Breast epithelium (tissue), 4 donors: ENCODE measurements at places on chromosomes 11 and 22. TPM values are rescaled to one million over a fixed set of nuclear protein-coding genes. Genes with fewer than 3 reads are reported as not detected.

DNA sequence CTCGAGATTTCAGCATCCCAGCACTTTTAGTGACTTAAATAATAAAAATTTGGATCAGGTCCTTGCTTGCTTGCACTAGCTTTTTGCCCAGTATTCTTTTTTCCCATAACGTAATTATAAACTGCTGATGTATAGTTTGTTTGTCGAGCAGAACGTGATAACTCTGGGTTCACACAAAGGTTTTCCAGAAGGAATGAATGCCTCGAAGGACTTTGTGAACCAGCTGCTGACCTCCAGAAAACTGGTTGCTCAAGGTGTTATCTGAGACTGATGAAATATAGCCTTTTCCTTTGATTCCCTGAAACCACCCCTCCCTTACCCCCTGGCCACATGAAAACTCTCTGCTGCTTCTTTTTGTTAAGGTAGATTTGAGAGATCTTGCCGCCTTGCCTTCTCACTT lies 229.1 kb upstream of the CARD18 start:
- H3K4me3 ChIP-seq: no peak overlapping the region
- H3K27me3 ChIP-seq: no peaks in the 10 kb centered on the region
- H3K36me3 ChIP-seq: no peaks in the 10 kb centered on the region
- H3K4me1 ChIP-seq: no peaks in the 10 kb centered on the region

DNA sequence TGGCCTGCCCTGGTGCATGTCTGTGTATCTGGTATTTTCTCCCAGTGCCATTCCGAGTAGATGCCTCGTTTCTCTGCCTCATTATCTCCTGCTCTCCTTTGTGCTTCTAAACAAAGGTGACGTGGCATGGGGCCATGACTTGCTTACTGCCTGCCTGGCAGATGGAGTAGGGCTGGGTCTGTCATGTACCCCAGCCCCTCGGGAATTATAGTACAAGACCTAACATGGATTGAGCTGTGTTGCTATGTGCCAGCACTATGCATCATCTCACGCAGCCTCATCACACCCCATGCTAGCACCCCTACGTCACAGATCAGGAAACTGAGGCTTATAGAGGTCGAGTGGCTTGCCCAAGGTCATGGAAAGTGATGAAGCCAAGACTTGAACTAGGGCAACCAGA lies 88.1 kb downstream of the GALNT18 start:
- H3K27ac ChIP-seq: no peak overlapping the region
- no peaks in the 10 kb centered on the region for H3K27me3 ChIP-seq

- H3K27ac ChIP-seq: peak within 1 kb of the TSS; percentile 98
- H3K36me3 ChIP-seq: no peaks in the 10 kb centered on the region
- peak within 1 kb of the TSS; percentile 88 for H3K4me3 ChIP-seq
- H3K4me1 ChIP-seq: peaks cover 6% of the 10 kb centered on the region
- no peaks in the 10 kb centered on the region for H3K27me3 ChIP-seq
Measured at GRCh38 chr11:62831520-62832335, at the start of gene STX5. Gene STX5, minus strand, starts transcription at chr11:62832051. Its CDS starts 808 bp downstream, at chr11:62831243.

- no peaks in the 10 kb centered on the region for H3K36me3 ChIP-seq
- H3K27me3 ChIP-seq: no peaks in the 10 kb centered on the region
- H3K4me1 ChIP-seq: no peaks in the 10 kb centered on the region
- DNase-seq: no peak
Measured at GRCh38 chr11:77436506-77436905, 37.4 kb downstream of the PAK1 start.

DNA sequence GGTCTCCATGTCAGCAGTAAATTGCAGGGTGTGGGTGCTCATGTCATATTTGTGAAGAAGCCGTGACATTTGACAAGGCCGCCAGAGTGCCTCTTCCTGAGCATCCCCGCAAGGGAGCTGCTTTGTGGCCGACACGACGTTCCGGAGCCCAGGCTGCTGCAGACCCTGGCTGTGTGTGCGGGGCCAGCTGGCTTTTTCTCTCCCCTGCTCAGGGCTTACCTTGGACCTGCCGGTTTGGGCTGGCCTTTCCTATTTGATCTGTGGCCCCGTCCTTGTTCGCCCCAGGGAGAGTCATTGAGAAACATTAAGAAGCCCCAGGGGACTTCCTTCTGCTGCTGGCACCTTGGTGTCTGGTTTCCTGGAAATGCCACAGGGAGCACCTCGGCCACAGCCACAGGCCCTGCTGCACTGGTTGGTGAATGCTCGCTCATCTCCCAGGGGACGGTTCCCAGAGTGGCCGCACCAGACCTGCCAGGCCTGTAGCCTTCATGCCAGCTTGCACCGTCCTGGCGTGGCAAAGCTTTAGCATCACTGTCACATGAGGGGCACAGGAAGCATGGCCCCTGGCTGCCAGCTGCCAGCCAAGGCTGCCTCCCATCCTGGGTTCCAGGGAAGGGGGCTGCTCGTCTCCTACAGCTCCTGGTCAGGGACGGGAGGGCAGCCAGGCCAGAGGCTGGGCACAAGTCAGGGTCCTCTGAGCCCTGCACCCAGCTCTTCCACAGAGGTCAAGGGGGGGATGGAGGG lies 5.4 kb downstream of the GRK2 start:
- peak overlapping the region; percentile 92 for H3K27ac ChIP-seq
- H3K4me1 ChIP-seq: peaks cover 70% of the 10 kb centered on the region
- H3K4me3 ChIP-seq: no peak overlapping the region
- no peaks in the 10 kb centered on the region for H3K36me3 ChIP-seq

- no peak overlapping the region for H3K4me3 ChIP-seq
- peaks cover 52% of the 10 kb centered on the region for H3K27me3 ChIP-seq
- H3K4me1 ChIP-seq: no peaks in the 10 kb centered on the region
- no peaks in the 10 kb centered on the region for H3K36me3 ChIP-seq
- no peak for DNase-seq
Measured at GRCh38 chr11:1218788-1219445, 3.9 kb upstream of the MUC5B start.

- no peak for DNase-seq
- no peaks in the 10 kb centered on the region for H3K36me3 ChIP-seq
- no peaks in the 10 kb centered on the region for H3K4me1 ChIP-seq
- no peaks in the 10 kb centered on the region for H3K27me3 ChIP-seq
- H3K27ac ChIP-seq: no peak overlapping the region
Measured at GRCh38 chr11:19853016-19853415, 140.4 kb downstream of the NAV2 start.

GRCh38 chr11:11620173-11620920 lies 1.5 kb downstream of the GALNT18 start:
- no peak overlapping the region for H3K27ac ChIP-seq
- H3K4me1 ChIP-seq: no peaks in the 10 kb centered on the region
- H3K4me3 ChIP-seq: peak overlapping the region; percentile 76
- DNase-seq: peak; percentile 32

DNA sequence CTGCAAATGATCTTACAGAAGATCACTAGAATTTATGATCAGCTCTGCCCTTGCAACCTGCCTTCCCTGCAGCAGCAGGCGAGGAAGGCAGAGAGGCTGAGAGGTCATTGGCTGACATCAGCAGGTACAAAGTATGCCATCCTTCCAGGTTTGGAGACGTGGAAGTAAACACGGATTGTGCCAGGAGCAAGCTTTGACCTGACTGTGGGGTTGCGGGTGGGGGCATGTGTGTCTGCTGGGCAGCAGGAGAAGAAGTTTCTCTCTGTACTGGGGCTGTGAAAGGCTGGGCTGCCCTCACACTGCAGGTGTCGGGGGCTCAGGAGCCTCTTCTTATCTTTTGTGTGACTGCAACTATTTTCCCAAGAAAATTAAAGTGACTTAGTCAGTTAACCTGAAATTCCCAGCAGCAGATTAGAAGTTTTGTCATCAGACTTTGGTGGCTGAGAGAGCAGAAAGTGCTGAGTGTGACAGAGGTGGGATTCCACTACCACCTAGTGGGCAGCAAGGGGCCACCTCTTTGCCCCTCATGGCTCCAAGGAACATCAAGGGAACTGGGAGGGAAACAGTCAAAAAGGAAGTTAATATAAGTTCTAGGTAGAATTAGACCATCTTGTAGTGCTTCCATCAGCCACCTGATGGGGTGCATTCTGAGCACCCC lies 565.9 kb downstream of the ETS1 start:
- H3K4me1 ChIP-seq: no peaks in the 10 kb centered on the region
- no peak overlapping the region for H3K4me3 ChIP-seq
- no peak for DNase-seq
- H3K27me3 ChIP-seq: no peaks in the 10 kb centered on the region
- H3K27ac ChIP-seq: no peak overlapping the region
- H3K36me3 ChIP-seq: no peaks in the 10 kb centered on the region

DNA sequence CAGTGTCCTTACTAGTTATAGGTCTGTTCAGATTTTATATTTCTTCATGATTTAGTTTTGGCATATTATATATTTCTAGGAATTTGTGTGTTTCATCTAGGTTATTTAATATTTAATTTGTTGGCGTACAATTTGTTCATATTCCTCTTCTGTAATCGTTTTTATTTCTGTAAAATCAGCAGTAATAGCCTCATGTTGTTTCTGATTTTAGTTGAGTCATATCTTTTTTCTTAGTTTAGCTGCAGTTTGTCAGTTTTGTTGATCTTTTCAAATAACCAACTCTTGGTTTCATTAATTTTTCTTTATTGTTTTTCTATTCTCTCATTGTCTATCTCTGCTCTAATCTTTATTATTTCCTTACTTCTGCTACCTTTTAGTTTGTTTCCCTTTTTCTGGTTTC lies 20.3 kb downstream of the GLB1L2 start:
- no peak overlapping the region for H3K27ac ChIP-seq
- DNase-seq: no peak
- H3K4me3 ChIP-seq: no peak overlapping the region

DNA sequence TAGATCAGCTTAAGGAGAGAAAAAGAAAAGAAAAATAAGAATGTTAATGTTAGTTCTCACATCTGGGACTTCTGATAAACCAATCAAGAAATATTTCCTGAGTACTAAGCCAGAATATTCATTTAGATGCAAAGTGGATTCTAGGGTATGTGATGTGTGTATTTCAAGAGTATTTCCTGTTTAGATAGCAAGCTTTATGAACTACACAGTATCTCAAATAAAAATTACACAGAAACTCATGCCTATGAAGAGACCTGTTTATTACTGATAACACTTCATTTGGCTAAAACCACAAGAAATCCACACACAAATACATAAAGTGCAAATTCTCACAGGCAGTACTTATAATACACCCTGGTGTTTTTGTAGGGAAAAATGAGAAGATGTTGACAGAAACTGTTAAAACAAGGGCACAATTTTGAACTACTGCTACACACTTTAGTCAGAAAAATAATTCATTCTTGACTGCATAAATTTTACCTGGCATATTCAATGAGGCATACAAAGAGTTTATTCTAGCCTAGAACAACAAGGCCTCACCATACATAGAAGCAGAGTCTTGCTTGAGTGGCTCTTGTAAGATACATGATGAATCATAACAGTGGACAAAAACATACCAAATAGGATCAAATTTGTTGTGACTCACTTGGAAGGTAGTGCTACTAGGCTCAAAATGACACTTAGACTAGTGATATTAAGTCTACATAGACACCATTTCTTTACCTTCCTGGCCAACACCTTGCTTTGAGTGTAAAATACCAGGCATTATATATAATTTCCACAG lies 18.8 kb upstream of the P4HA3 start:
- no peaks in the 10 kb centered on the region for H3K27me3 ChIP-seq
- no peak for DNase-seq
- H3K4me1 ChIP-seq: no peaks in the 10 kb centered on the region
- no peaks in the 10 kb centered on the region for H3K36me3 ChIP-seq
- no peak overlapping the region for H3K4me3 ChIP-seq

DNA sequence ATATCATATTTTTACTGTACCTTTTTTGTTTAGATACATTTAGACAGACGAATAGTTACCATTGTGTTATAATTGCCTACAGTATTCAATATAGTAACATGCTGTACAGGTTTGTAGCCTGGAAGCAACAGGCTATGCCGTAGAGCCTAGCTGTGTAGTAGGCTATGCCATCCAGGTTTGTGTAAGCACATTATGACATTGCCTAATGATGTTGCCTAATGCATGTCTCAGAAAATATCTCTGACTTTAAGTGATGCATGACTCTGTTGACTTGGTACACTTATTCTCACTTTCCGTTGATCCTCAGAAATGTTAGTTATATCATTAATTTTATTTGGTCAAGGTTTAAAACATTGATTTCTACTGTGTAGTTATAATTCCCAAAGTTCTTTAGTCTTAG lies 39.9 kb downstream of the OR2AT4 start:
- H3K36me3 ChIP-seq: no peaks in the 10 kb centered on the region
- DNase-seq: no peak
- no peak overlapping the region for H3K4me3 ChIP-seq
- no peaks in the 10 kb centered on the region for H3K27me3 ChIP-seq
- H3K4me1 ChIP-seq: no peaks in the 10 kb centered on the region
- H3K27ac ChIP-seq: no peak overlapping the region

DNA sequence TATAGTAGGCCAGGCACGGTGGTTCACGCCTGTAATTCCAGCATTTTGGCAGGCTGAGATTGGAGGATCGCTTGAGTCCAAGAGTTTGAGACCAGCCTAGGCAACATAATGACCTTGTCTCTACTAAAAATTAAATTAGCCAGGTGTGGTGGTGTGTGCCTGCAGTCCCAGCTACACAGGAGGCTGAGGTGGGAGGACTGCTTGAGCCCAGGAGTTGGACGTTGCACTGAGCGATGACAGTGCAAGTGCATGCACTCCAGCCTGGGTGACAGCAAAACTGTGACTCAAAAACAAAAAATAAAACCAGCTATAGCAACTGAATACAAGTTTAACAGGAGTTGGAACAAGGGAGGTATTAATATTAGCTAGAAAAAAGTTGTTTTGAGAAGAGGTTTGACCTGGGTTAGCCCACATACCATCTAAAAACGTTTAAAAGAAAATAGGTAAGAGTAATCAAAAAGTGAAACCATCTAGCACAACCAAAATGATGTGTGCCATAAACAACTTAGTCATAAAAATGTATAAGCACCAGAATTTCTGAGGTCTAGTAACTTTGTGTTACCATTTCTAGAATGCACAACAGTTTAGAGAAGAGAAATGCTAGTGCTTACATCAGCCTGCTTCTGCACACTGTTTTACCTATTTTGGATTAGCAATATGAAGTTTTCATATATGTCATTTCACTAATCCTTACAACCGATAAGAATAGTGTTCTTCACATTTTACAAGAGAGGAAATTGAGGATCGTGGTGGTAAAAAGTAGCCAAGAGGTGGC lies 26.5 kb downstream of the NARS2 start:
- H3K4me3 ChIP-seq: no peak overlapping the region
- no peak for DNase-seq
- no peaks in the 10 kb centered on the region for H3K4me1 ChIP-seq
- H3K27ac ChIP-seq: no peak overlapping the region
- peaks cover 3% of the 10 kb centered on the region for H3K36me3 ChIP-seq
- H3K27me3 ChIP-seq: no peaks in the 10 kb centered on the region

DNA sequence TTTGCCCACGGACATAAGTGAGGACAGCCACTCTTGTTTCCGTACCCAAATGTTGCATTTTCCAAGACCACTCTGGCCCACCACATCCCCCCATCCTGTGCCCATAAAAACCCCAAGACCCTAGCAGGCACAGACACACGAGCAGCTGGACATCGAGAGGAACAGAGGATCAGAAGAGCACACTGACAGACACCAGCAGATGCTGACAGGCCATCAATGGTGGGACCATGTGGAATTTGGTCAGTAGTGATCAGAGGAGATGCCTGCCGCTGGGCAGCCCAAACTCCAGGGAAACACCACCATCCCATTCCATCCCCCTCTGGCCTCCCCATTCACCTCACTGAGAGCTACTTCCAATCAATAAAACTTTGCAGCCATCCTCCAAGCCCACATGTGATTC lies 87.0 kb downstream of the DLG2 start:
- H3K27ac ChIP-seq: no peak overlapping the region
- no peaks in the 10 kb centered on the region for H3K4me1 ChIP-seq
- no peak overlapping the region for H3K4me3 ChIP-seq
- no peaks in the 10 kb centered on the region for H3K36me3 ChIP-seq

SCGB2A2 gene
- 715 TPM for total RNA-seq

KDM4F gene
- total RNA-seq: not detected

SYCE3 gene
- total RNA-seq: not detected

RFPL3 gene
- total RNA-seq: not detected

NCAPH2 gene
- 48.2 TPM for total RNA-seq

RBMXL2 gene
- not detected for total RNA-seq

HEPN1 gene
- total RNA-seq: not detected

LSP1 gene
- 21.4 TPM for total RNA-seq

RASD2 gene
- total RNA-seq: 0.88 TPM

SERPING1 gene
- 823 TPM for total RNA-seq
